ENCODE measurements at places on chromosomes 4 and X. TPM values are rescaled to one million over a fixed set of nuclear protein-coding genes. Genes with fewer than 3 reads are reported as not detected.

The UGT2B10 gene
- total RNA-seq = 0.15 TPM

The AWAT2 gene
- not detected for total RNA-seq

The IL1RAPL1 gene
- not detected for total RNA-seq

The HSFX3 gene
- not detected for total RNA-seq

The NAT8L gene
- total RNA-seq = 8.6 TPM

The ENOX2 gene
- total RNA-seq = 5.8 TPM

The AFM gene
- not detected for total RNA-seq

The SCRG1 gene
- not detected for total RNA-seq

The FAM114A1 gene
- 37.2 TPM for total RNA-seq

The ZNF141 gene
- 2.2 TPM for total RNA-seq

The LIMCH1 gene
- 34.0 TPM for total RNA-seq

The STATH gene
- not detected for total RNA-seq

The POU4F2 gene
- not detected for total RNA-seq

The NUDT11 gene
- 2.6 TPM for total RNA-seq

The CYLC1 gene
- total RNA-seq = not detected

The NXF2B gene
- not detected for total RNA-seq

The VAMP7 gene
- total RNA-seq = 32.1 TPM

The MAGEA6 gene
- 11.5 TPM for total RNA-seq

The ARHGEF6 gene
- total RNA-seq = 0.09 TPM

The ADGRG2 gene
- total RNA-seq = 11.0 TPM

The GPAT3 gene
- 31.2 TPM for total RNA-seq

The IQCM gene
- not detected for total RNA-seq

The TCP11X1 gene
- not detected for total RNA-seq

The SUPT20HL1 gene
- total RNA-seq = not detected

The GALNT7 gene
- total RNA-seq = 26.7 TPM

The HOPX gene
- total RNA-seq = not detected

The CFI gene
- total RNA-seq = 0.65 TPM

The TLR8 gene
- total RNA-seq = not detected

The ETDA gene
- total RNA-seq = not detected

The CCDC110 gene
- total RNA-seq = 0.34 TPM

The PCDH7 gene
- total RNA-seq = 0.08 TPM

The HTATSF1 gene
- 61.5 TPM for total RNA-seq

The TMPRSS11F gene
- not detected for total RNA-seq

The MGAT4D gene
- total RNA-seq = not detected

The RNF175 gene
- total RNA-seq = not detected

The EREG gene
- 18.5 TPM for total RNA-seq

The ATP1B4 gene
- total RNA-seq = 0.04 TPM

The ANKRD50 gene
- total RNA-seq = 4.9 TPM

The IL15 gene
- total RNA-seq = 13.5 TPM

The BEND2 gene
- total RNA-seq = not detected

The UGT2A3 gene
- 0.07 TPM for total RNA-seq

The PHEX gene
- 0.34 TPM for total RNA-seq

The SULT1E1 gene
- total RNA-seq = not detected

The LARP7 gene
- 25.7 TPM for total RNA-seq

The CFAP47 gene
- not detected for total RNA-seq

The EFHC2 gene
- total RNA-seq = 0.21 TPM

The INTS6L gene
- 0.17 TPM for total RNA-seq

The SPANXA1 gene
- total RNA-seq = 0.38 TPM

The DCLK2 gene
- total RNA-seq = 9.7 TPM

Measured in A549 treated with Mapracorat at 1 μM for 4 hours (cell line).